Amniotic stem cell (primary cell): ENCODE measurements at places on chromosomes 12 and 14.

DNA sequence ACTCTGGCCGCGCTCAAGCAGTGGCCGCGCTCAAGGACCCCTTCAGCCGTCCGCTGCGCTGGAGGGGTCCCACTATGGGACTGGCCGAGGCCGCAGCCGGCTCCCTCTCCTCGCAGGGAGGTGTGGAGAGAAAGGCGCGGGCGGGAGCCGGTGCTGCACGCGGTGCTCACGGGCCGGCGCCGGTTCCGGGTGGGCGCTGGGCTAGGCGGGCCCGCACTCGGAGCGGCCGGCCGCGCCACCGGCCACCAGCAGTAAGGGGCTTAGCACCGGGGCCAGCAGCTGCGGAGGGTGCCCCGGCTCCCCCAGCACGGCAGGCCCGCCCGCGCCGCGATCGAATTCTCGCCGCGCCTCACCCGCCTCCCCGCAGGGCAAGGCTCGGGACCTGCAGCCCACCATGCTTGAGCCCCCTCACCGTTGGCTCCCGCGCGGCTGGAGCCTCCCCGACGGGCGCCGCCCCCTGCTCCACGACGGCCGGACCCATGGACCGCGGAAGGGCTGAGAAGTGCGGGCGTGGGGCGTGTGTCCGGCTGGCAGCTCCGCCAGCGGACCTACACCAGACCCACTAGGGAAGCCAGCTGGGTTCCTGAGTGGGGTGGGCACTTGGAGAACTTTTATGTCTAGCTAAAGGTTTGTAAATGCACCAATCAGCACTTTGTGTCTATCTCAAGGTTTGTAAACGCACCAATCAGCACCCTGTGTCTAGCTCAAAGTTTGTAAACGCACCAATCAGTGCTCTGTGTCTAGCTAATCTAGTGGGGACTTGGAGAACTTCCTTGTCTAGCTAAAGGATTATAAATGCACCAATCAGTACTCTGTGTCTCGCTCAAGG is 49.5 kb downstream of the KLHL28 start:
- DNase-seq, result no peak

GRCh38 chr14:99725774-99726537 is 41.9 kb downstream of the CYP46A1 start:
- no peak for DNase-seq

GRCh38 chr14:51539571-51540037 is 112.1 kb upstream of the FRMD6 start:
- peak; percentile 16 for DNase-seq

DNA sequence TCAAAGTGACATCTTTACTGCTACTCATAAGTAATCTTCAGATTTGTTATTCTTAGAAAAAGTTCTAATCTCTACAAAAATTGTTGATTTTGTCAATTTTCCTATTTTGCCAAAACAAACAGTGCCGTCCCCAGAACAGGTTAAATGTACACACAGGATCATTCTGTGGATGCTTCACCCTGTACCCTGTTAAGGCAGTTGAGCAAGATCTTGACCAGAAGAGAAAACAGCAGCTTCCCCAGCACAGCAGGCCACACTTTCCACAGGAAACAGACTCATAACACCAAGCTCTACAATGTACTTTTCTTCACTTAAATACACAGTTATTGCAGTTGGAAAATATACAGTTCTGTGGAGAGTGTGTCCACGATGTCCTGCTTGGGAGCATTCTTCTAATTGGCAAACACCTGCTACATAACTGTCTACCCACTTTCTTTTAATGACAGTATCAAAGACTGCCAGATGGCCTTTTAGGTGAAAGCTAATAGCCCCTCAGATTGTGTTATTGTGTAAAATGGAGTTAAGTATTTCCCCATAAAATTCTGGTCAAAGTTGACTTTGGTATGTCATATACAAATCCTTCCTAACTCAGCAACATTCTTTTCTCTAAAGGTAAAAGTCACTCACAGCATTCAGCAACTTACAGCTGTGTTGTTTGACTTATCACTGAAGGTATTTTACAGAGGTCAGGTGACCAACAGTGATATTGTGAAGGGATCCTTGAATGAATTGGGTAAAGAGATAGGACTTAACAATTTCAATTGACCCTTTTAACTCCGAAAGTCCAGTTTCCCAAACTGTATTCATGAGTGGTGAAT is 77.0 kb downstream of the SEC23A start:
- DNase-seq, result no peak

DNA sequence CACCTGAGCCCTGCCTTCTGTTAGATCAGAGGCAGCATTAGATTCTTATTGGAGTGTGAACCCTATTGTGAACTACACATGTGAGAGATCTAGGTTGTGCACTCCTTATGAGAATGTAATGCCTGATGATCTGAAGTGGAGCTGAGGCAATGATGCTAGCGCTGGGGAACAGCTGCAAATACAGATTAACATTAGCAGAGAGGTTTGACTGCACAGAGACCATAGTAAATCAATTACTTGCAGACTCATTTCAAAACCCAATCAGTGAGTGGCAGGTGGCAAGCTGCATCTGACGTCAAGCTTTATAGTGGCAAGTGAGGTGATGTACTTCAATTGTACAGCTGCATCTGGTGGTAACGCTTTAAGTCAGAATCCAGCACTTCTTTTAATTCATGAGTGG is 141.6 kb downstream of the GPHN start:
- no peak for DNase-seq

- DNase-seq, result no peak
Observed at GRCh38 chr12:124578854-124579253, 11.4 kb upstream of the NCOR2 start.

GRCh38 chr12:73225941-73226340 is 953.8 kb downstream of the TRHDE start:
- DNase-seq, result no peak

DNA sequence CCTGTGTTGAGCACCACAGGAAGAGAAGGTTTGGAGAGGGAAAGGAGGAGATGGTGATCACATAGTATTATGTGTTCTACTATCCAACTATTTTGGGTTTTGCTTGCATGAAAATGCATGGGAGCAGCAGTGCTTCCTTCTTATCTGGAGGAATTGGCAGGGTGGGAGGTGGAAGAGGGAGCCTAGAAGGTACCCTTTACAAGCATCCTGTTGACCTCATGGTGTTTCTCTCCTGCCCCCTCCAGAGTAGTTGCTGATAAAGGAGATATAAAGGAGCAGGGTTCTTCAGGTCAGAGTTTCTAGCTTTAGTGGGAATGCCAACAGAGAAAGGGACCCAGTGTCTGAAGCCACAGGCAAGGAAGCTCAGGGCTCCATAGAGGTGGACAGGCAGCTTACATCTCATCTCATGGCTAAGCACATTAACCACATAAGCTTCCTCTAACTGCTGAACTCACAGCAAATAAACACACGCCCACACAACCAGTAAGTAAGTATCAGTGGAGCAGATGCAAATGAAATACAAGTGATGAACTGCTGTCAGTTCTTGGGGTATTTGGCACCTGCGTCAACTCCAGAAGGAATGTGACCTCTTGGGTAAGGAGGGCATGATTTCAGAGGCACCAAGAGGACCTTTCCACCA is 174.2 kb upstream of the SLC38A2 start:
- no peak for DNase-seq

GRCh38 chr14:66628636-66629035 is 120.7 kb downstream of the GPHN start:
- DNase-seq, result no peak

GRCh38 chr12:131210506-131211339 is 257.0 kb downstream of the ADGRD1 start:
- DNase-seq, result no peak

- no peak for DNase-seq
Observed at GRCh38 chr12:110684312-110684836, 4.5 kb downstream of the HVCN1 start.

DNA sequence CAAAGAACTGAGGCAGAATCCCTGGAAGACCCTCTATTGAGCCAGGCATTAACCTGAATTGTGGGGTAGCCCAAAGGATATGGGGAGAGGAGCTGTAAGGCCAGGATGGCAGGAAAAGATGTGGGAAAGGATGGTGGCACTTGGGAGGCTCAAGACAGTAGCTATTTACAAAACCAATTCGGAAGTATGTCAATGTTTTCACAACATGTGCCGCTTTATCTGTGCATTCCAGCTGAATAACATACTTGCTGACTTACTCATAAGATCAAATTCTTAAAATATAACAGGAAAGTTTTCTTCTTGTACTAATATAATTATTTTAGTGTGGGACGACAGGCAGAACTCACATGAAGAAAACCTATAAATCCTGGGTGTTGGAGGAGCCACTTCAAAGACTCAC is 10.6 kb downstream of the BBS10 start:
- DNase-seq, result no peak

- DNase-seq, result no peak
Observed at GRCh38 chr12:24378548-24379407, 429.3 kb upstream of the SOX5 start.

- no peak for DNase-seq
Observed at GRCh38 chr14:61145903-61146481, 135.1 kb downstream of the TMEM30B start.

DNA sequence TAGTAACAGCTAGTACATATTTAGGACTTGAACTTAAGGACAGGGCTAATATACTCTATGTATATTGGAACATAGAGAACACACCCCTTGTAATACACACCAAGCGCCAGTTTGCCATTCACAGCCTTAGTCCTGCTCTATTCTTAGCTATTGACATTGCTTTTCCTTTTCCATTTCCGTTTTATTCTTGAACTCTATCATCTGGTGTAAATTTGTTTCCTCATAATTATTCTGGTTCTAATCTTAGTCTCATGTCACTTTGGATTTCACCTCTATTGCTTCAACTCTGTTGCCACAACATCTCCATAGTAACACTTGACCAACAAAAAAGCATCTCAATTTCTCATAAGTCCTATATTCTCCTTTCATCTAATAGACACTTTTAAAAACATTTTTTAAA is 225.7 kb downstream of the PHLDA1 start:
- DNase-seq, result no peak

DNA sequence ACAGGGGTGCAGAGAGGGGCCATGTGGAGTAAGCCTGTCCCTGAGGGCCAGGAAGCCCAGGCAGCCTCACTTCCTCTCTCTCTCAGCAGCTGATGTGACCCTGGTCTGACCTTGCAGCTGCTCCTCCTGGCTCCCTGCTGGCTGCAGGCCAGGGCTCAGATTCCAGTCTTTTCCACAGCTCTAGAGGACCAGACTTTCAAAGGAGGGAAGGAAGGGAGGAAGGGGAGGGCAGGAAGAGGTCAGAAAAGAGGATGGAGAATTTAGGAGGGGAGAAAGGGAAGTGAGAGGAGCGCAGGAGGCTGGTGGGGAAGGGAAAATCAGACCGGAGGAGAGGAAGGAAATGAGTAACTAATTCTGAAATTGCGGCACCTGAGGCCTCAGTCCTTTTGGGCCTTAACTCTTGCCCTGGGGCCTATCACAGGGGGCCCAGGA is 40.9 kb upstream of the VASH1 start:
- DNase-seq, result no peak

- DNase-seq, result no peak
Observed at GRCh38 chr12:69085852-69086251, 152.9 kb upstream of the CPM start.

DNA sequence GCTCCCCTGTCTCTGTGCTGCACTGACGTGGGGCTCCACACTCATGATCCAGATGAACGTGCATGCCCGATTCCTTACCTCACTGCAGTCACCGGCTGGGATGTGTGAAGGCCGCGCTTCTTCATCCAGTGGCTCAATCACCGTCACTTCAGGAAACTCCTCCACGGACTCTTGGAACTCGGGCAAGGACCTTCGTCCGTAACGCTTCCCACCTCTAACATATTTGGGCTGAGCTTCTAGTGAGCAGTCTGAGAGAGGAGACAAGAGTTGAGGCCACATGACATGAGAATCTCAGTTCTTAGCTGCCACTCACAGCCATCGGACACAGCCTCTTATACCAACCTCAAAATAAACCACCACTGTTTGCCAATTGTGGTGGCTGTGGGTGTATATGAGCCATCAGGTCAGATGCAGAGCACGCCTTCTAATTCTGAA is 38.3 kb downstream of the NIN start:
- no peak for DNase-seq

DNA sequence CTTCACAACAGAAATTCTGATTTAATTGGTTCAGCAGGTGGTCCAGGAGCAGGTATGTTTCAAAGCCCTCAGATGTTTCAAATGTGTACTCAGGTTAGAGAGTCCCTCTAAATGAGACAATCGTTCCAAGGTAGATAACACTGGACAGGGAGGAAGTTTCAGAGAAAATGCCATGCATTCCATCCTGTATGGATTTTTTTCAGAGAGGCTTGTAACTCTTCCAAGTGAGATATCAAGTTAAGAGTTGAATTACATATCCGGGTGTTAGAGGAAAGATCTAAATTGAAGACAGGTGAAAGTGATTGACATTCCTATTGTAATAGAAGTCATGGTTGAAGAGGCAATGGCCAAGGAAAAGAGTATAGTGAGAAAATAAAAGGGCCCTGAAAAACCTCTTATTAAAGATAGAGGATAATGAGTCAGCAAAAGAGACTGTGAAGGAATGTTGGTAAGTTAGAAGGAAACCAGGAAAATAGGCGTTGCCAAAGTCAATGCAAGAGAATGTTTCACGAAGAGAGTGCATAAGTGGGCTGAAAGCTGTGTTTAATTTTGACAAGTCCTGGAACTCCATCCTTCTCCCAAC is 105.8 kb downstream of the BMP4 start:
- peak; percentile 17 for DNase-seq

- no peak for DNase-seq
Observed at GRCh38 chr12:113075137-113075683, 18.7 kb downstream of the DTX1 start.

GRCh38 chr12:53948650-53949593 is 5.8 kb upstream of the HOXC12 start:
- DNase-seq, result no peak

GRCh38 chr12:94114166-94114565 is 34.2 kb upstream of the PLXNC1 start:
- DNase-seq, result no peak

DNA sequence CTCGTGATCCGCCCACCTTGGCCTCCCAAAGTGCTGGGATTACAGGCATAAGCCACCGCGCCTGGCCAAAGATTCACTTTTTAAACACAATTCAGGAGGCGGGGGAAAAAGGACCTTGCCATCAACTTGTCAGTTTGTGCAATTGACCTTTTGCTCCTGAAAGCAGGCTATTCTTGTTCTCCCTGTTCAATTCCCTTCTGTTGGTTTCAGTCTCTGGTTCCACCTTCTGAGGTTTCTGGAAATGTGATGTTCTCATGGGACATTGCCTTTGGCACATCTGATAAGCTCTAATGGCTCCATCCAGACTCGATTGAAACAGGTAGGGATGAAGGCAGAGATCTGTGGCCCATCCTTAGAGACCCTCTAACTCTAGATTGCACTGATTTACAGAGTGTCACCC is 17.9 kb upstream of the CCDC85C start:
- no peak for DNase-seq

GRCh38 chr12:42790761-42791151 is 201.2 kb upstream of the PRICKLE1 start:
- no peak for DNase-seq
